ENCODE measurements at places on chromosomes 11 and 22.
A peak's percentile ranks its signal among the peaks of the same experiment; 100 is the strongest.

- no peak for DNase-seq
Measured at GRCh38 chr11:66150140-66150539, 80.1 kb downstream of the PACS1 start.

GRCh38 chr11:36146437-36146836, 142.8 kb downstream of the COMMD9 start:
- no peak for DNase-seq

GRCh38 chr11:15038963-15039362, 34.4 kb upstream of the CALCB start:
- no peak for DNase-seq

DNA sequence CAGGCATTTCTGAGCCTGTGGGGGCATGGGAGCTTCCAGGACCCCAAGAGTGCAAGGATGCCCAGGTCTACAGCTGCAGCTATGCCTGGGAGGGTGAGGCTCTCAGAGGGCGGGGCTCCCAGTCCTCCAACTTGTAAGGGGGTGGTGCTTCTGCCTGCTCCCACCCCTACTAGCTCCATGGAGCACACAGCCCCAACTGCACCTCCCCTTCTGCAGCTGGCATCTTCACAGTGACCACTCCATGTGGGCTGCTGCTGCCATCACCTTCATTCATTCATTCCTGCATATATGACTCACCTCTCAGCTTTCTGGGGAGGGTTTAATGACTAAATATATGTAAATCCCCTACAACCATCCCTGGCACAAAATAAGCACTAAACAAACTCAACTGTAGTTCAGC, 43.8 kb downstream of the CHST1 start:
- no peak for DNase-seq

GRCh38 chr11:126378763-126379162, 23.3 kb downstream of the ST3GAL4 start:
- DNase-seq = no peak

GRCh38 chr22:16961477-16962186, 46.4 kb downstream of the GAB4 start:
- DNase-seq = no peak

- DNase-seq = peak; percentile 45
Measured at GRCh38 chr11:112555491-112556364, 295.1 kb upstream of the PLET1 start.

DNA sequence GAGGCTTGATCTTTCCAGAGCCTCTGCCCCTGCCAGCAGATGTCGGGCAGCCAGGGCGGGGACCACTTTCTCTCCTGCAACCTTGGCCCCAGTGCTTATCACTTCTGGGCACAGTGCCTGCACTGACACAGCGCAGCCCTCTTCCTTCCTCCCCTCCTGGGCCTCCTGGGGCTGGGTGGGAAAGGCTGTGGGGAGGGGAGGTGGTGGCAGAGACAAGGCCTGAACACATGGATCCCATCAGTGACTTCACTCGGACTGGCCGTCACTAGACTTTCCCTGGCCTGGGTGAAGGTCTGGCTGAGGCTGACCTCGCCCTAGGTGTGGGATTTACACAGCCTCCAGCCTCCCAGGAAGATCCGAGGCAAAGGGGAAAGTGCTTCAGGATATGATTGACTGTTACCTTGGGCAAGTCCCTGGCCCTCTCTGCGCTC, 68.1 kb downstream of the LRRC32 start:
- no peak for DNase-seq

DNA sequence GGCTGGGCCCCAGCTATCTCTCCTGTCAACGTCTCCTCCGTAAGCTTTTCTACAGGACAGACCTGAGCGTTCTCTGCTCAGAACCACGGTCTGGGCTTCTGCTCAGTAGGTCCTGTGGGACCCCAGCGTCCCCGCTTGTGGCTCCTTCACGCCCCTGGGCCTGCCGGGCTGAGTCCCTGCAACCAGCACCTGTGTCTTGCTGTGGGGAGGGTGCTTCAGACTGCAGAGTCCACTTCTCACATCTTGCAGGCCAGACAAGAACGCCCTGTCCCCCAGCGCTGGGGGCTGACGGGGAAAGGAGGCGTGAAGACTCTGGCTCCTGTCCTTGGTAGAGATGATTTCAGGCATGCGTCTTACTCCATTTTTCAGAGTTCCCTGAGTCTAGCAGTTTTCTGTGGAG, 1480.8 kb downstream of the BRD1 start:
- no peak for DNase-seq

- no peak for DNase-seq
Measured at GRCh38 chr11:107018219-107018901, at the start of gene GUCY1A2. Gene GUCY1A2, minus strand, starts transcription at chr11:107018476. Its CDS starts 421 bp downstream, at chr11:107018055.

DNA sequence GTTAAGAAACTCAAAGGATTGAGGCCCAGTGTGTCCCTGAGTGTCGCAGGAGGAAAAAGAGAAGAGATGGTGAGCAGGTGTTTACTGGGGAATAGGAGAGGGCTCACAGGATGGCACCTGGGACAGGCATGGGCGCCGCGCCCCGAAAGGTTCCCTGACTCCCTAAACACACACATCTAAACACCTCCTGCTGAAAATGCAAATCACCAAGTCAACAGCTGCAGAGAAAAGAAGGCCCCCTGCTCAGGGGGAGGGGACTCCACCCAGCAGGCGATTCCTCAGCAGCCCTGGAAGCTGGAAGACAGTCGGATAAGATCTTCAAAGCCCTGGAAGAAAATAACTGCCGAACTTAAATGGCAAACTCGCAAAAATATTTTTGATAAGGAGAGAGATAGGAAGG, 377.2 kb downstream of the BRD1 start:
- DNase-seq = no peak

DNA sequence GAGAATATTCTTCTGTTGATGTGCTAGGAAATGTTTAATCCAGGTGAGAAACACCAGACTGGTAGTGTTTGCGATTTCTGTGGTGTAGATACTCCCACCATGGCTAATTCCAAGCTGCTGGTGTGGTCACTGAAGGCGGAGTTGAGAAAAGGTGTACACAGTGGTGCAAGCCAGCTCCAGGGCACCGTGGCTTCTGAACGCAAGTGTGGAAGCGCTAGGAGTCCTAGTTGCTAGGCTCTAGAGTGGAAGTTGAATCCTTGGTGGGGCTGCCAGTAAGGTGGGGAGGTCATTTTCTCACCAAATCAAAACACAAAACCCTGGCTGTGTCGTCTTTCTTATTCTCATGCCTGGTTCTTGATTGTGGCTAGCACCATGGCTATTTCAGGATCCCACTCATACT, 61.6 kb downstream of the ZBTB16 start:
- no peak for DNase-seq

- no peak for DNase-seq
Measured at GRCh38 chr11:76074148-76075095, 131.9 kb downstream of the WNT11 start.

GRCh38 chr22:19529811-19530210, 5.6 kb upstream of the CLDN5 start:
- DNase-seq = no peak

DNA sequence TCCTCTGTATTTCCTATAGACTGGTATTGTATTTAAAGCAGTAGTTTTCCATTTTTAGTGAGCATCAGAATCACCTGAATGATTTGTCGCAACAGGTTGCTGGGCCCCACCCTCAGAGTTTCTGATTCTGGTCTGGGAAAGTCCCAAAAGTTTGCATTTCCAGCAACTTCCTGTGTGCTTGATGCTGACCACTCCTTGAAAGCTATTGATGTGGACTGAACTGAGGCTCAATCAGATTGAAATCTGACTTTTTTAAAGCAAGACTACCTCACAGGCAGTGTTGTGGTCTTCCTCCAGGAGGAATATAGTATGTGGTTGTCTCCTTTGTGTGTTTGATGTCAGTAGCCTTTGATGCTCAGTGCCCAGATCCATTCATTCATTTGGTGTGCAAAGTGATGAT, 17.2 kb upstream of the MPZL2 start:
- no peak for DNase-seq

GRCh38 chr11:115964091-115964490, 459.9 kb upstream of the CADM1 start:
- no peak for DNase-seq

DNA sequence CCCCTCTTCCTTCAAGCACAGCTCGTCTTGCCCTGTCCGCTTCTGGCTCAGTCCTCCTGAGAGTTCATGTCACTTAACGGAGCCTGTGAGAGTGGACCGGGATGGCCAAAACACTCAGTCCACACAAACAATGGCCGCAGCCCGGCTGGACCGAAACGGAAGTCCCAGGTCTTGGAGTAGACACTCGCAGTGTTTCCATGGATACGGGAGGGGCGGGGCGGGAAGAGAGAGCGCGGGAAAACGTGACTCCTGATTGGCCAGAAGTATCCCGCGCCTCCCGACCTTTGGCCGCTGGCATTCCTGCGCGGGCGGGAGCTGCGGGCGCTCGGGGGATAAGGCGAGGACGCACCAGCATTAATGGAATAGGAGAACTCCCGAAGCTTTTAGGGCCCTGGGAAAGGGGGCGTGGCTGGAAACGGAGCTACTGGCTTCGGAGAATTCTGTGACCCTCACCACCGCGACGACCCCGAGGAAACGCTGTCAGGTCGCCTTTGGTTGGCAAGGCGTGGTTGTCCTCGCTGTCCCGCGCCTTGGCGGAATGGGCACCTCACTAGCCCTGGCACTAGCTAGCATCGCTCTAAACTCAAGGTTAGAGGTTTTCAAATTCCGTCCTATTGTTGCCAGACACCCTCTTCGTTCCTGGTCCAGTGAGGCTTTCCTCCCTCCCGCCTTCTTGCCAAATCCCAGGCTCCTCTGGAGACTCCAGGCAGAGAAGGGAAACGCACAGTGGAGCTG, at the start of the genes NLRP14 and ZNF214:
Gene NLRP14 (plus strand): TSS at position 297 of the 735 bp plus-strand sequence. CDS start 18,108 bp downstream, outside the sequence.
Gene ZNF214 (minus strand): TSS at position 164 of the 735 bp plus-strand sequence. CDS start 17,511 bp downstream, outside the sequence.
- no peak for DNase-seq

GRCh38 chr11:20610825-20611224, 11.4 kb downstream of the SLC6A5 start:
- no peak for DNase-seq

GRCh38 chr11:45057938-45058646, 88.3 kb upstream of the PRDM11 start:
- DNase-seq = no peak

DNA sequence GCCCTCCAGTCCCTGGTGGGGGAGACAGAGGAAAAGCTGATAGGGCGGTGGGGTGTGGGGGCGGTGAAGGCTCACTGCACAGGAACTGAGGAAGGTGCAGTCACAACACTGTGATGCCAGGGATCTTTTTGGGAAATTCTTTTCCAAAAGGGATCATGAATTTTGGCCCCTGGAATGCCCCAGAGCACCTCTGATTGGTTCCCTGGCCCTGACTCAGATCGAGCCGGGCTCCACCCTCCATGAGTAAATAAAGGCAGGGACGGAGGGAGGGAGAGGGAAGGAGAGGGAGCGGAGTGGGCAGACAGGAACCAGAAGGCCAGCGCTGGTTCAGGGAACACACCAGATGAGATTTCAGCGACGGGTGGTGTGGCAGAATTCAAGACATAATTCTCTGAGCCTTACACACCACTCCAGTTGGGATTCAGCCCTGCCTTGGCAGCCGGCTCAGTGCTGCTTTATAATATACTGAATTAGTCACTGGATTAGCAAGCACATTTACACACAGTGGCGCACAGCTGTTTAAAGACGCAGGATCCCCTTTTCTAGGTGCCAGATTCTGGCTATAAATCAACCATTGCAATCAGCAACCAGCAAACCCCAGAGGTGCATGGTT, 80.3 kb downstream of the ETS1 start:
- peak; percentile 26 for DNase-seq

- no peak for DNase-seq
Measured at GRCh38 chr11:76215941-76216340, 9.6 kb upstream of the WNT11 start.

GRCh38 chr22:44108076-44108475, 72.6 kb upstream of the PARVG start:
- no peak for DNase-seq

DNA sequence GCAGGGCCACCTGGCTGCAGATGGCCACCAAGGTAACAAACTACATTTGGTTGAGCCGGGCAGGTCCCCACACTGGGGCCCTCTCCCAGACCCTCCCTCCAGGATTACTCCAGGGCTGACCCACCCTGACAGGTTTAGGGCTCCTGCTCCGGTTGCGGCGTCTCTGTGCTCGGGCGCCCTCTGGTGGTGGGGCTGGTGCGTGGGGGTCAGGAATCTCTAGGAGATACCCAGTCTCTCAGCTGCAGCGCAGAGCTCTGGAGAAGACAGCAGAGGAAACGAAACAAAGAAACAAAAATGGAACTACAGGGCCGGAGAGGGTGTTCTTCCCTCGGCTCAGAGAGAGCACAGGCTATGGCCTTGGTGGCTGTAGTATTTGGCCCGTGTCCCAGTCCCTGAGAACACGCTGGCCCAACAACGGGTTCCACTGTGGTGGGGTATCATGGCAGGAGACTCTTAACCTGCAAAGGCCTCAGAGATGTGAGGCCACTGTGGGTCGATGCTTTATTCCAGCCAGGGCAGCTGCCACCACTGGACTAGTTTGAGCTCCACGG, 2.4 kb downstream of the C11orf96 start:
- DNase-seq = peak; percentile 54

GRCh38 chr11:19705936-19706335, 6.7 kb upstream of the NAV2 start:
- no peak for DNase-seq

DNA sequence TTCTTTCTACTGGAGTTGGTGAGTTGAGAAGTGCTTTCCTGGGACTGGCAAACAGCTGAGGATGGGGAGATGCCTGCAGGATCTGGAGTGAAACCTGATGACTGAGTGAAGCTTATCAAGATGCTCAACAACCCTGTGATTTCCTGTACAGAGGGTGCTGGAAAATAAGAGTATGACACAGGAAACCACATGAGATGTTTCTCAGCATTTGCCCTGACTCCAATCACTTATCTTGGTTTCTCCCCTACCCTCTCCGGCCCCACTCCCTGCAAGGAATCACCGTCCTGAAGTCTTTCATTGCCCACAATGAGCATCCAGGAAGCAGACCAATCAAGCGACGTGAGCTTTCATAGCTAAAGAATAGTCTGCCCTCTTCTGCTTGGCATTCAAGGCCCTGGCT, at the start of gene MRGPRX2:
Gene MRGPRX2 (minus strand): TSS at position 89 of the 400 bp plus-strand sequence. CDS start 4,315 bp downstream, outside the sequence.
- DNase-seq = no peak

DNA sequence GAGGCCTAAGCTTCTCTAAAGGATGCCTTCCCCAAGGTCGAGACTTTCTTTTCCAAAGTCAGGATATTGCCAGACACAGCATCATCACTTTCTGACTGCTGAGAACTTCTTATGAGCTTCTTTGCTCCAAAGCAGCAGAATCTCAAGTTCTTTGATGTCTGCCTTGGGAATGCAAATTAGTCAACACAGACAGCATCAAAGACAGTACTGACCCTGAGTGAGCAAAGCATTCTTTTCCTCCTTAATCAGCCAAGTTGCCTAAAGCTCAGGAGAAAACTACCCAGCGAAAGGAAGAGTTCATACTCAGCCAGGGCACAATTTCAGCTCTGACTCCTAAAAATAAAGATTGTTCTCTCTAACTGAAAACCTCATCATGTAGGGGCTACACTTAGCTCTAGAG, 98.0 kb downstream of the SLC36A4 start:
- no peak for DNase-seq

DNA sequence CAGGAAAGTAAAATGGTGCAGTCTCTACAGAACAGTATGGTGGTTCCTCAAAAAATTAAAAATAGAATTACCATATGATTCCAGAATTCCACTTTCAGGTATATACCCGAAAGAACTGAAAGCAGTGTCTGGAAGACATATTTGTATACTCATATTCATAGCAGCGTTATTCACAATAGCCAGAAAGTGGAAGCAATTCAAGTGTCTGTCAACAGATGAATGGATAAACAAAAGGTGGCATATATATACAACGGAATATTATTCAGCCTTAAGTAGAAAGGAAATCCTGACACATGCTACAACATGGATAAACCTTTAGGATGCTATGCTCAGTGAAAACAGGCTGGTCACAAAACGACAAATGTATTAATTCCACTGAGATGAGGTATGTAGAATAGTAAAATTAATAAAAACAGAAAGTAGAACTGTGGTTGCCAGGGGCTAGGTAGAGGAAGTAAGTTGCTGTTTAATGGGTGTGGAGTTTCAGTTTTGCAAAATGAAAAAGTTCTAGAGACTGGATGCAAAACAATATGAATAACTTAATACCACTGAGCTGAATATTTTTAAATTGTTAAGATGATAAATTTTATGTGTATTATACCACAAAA, 14.5 kb downstream of the SAA1 start:
- DNase-seq = no peak

Measured in T follicular helper cell (primary cell).